ENCODE measurements at places on chromosomes 4 and X.

- no peak for DNase-seq
These were observed 360.9 kb upstream of the AGA start for GRCh38 chr4:177803151-177803550.

- DNase-seq = no peak
These were observed 6.4 kb upstream of the RBMX2 start for GRCh38 chrX:130395341-130395740.

DNA sequence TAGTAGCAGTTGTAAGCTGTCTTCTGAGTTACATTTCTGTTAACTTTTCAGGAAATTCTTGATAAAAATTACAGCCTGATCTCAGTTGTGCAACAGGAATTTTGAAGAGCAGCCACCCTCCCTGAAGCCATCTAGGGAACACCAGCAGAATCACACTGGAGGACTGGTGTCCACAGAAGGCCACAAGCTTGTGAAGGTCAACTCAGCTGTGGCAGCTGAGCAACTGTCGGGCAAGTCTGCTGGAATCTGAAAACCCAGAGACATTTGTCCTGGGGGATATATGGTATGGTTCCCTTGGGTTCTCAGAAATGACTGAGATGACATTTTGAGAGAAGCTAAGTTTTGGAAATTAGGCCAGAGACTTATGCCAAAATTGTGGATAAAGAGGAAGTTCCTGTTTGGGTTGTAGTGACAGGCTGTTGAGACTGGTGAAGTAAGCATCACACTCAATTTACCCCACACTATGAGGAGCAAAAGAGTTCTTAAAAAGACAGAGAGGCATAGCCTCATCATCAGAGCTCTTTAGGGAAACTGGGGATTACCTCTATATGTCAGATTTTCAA lies 78.1 kb upstream of the TNIP3 start:
- no peak for DNase-seq

- DNase-seq = no peak
These were observed 98.0 kb downstream of the ARHGAP6 start for GRCh38 chrX:11567528-11568220.

- DNase-seq = no peak
These were observed 100.0 kb upstream of the STX18 start for GRCh38 chr4:4641661-4642495.

- DNase-seq = no peak
These were observed 9.3 kb downstream of the AADAT start for GRCh38 chr4:170080496-170080895.

- peak; percentile 20 for DNase-seq
These were observed 759 bp downstream of the ZC4H2 start for GRCh38 chrX:64975491-64975890.

DNA sequence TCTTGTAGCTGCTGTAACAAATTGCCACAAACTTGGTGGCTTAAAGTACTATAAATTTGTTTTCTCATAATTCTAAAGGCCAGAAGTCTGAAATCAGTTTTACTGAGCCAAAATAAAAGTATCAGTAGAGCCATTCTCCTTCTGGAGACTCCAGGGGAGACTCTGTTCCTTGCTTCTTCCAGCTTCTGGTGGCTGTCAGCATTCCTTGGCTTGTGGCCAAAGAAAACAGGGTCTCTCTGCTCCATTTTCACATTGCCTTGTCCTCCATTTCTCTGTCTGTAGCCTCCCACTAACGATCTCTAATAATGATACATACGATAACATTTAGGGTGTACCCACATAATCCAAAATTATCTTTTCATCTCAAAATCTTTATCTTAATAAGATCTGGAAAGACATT lies 200.4 kb downstream of the MAB21L2 start:
- peak; percentile 50 for DNase-seq

DNA sequence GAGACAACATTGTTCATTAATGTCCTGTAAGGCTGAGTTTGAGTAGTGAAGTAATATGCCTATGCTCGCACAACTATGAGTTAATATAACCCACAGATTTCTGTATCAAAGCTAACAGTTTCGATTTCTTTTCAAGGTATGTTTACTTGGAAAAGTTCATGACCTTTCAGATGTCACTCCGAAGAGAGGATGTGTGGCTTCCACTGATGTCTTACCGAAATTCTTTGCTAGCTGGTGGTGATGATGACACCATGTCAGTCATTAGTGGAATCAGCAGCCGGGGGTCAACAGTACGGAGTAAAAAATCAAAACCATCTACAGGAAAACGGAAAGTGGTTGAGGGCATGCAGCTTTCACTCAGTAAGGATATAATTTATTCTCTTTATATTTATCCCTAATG lies 124.9 kb downstream of the STAG2 start:
- DNase-seq = no peak

GRCh38 chrX:115364670-115365069 lies 75.2 kb downstream of the LUZP4 start:
- no peak for DNase-seq

- DNase-seq = no peak
These were observed 200.2 kb downstream of the HS3ST1 start for GRCh38 chr4:11228530-11228929.

DNA sequence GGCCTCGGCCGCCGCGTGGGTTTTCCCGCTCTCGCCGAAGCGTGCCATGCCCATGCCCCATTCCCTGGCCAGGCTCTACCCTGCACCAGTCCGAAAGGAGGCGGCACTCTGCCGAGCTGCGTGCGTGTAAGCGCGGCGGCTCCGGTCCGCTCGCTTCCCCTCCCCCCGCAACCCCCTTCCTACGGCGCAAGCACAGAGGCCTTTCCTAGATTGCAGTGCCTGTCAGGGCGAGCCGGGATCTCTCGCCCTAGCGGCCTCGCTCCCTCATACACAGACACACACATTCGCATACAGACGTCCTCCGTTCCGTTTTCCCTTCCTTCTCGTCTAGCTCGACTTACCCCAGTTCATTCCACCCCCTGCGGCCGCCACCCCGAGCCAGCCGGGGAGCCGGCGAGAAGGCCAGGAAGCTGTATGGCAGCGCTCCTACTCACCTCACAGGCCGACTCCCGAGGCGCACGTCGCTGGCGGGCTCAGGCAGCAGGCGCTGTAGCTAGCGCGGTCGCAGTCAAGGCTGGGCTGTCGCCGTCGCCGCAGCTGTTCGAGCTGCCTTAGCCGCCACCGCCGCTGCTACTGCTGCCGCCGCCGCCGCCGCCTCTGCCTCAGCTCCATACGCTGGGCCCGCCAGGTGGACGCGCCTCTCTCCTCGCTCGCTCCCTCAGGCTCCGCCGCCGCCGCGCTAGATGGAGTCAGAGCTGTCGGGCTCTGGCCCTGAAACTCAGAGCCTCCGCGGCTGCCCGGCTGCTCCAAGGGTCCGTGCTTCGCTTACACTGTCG lies 615 bp downstream of the NEXMIF start:
- peak; percentile 2 for DNase-seq

DNA sequence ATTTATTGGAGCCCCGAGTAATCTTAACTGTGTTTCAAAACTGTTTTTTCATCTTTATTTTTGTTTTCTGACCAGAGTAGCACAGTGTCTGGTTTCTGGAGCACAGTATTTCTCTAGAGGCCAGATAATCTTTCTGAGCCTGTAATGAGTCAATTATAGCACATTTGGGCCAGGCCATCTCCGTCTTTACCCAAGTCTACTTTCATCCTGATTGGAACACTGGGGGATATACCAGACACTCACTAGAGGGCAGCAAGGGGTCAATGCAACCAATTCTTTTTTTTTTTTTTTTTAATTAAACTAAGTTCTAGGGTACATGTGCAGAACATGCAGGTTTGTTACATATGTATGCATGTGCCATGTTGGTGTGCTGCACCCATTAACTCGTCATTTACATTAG lies 282.0 kb downstream of the ARHGAP24 start:
- peak; percentile 47 for DNase-seq

GRCh38 chrX:72203421-72203820 lies 21.9 kb downstream of the PIN4 start:
- DNase-seq = no peak

DNA sequence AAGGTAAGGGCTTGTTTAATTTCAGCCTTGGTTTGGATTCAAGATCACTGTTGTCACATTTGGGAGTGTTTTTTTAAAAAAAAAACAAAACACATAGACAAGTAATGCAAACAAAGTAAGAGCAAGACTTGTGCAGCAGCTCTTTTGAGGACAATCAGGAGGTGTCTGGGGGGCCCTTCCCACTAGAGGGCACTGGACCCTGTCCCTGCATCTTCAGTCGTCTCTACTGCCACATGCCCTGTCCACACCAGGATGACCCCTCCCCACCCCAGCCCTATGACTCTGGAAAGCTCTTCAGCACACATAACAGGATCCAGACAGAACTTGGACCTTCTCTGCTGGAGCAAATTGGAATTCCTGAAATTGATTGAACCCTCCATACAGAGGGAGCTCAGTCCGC lies 71.0 kb downstream of the USP46 start:
- DNase-seq = peak; percentile 10

DNA sequence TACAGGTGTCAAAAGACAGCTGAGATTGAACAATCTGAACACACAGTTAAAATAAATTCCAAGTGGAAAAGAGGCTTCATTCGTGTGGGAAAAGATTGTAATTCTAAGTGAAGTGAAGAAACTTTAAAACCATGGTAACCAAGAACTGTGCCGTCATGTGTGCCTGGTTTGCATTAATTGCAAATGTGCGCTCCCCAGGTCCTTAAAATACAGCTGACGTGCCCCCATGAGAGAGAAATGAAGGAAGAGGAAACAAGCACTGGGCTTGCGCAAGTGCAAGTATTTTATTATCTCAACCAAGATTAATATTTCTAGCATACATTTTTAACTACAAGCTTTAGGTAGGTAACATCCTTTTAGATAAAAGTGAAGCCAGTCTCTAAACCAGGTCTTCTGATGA lies 92.5 kb downstream of the PARM1 start:
- no peak for DNase-seq

DNA sequence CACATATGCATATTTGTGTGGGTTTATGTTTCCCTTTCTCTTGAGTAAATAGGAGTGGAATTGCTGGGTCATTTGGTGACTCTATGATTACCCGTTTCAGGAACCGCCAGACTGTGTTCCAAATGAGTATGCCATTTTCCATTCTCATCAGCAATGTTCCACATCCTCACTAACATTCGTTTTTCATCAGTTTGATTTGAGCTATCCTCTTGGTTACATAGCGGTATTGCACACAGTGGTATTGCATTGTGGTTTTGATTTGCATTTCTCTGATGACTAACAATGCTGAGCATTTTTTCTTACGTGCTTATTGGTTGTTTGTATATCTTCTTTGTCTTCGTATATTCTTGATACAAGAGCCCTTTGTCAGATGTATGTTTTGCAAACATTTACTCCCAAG lies 218.0 kb upstream of the AMOT start:
- no peak for DNase-seq

GRCh38 chrX:147072747-147073146 lies 258.2 kb upstream of the CXorf51A start:
- DNase-seq = no peak

GRCh38 chr4:166045457-166045856 lies 172.4 kb downstream of the TLL1 start:
- DNase-seq = no peak
